ENCODE measurements at places on chromosomes 6 and 20.

DNA sequence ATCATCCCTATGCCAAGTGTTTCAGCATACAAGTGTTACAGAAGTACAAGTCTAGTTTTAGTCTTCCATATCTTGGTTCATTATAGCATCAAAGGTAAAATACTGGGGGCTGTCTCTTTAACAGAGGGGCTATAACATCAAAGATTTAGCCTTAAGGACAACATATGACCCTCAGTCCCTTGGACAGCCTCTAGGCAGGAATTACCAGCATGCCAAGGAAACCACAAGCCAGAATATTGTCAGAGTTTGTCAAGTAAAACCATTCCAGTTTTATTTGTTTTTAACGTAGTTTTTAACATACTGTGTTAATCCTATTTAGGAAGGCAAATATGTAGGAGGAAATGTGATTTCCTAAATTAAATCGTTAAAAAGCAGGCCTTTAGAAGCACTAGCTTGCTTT lies 18.6 kb downstream of the ZKSCAN8 start:
- DNase-seq, result no peak

- DNase-seq, result no peak
These were observed 21.7 kb downstream of the MYB start for GRCh38 chr6:135202836-135203235.

GRCh38 chr20:4060856-4061695 lies 45.7 kb upstream of the RNF24 start:
- no peak for DNase-seq

- DNase-seq, result no peak
These were observed 96.6 kb downstream of the CDYL start for GRCh38 chr6:4872841-4873240.

- DNase-seq, result no peak
These were observed 50.7 kb downstream of the DSTN start for GRCh38 chr20:17620371-17621228.

- DNase-seq, result no peak
These were observed 60.6 kb upstream of the FAM184A start for GRCh38 chr6:119138906-119139541.

DNA sequence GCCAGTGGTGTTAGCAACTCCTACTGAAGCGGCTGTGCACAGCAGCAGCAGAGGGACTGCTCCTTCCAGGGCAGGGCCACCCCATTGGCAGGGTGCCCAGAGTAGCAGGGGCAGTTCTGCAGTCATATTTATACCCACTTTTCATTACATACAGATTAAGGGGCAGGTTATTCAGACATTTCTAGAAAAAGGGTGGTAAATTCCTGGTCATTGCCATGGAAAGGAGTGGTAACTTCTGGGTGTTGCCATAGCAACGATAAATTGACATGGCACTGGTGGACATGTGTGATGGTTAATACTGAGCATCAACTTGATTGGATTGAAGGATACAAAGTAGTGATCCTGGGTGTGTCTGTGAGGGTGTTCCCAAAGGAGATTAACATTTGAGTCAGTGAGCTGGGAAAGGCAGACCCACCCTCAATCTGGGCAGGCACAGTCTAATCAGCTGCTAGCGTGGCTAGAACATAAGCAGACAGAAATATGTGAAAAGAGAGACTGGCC lies 45.0 kb downstream of the IYD start:
- DNase-seq, result no peak

GRCh38 chr6:125577124-125577662 lies 172.2 kb upstream of the HEY2 start:
- DNase-seq, result no peak

- DNase-seq, result no peak
These were observed 301.5 kb downstream of the NRN1 start for GRCh38 chr6:5705252-5705651.

DNA sequence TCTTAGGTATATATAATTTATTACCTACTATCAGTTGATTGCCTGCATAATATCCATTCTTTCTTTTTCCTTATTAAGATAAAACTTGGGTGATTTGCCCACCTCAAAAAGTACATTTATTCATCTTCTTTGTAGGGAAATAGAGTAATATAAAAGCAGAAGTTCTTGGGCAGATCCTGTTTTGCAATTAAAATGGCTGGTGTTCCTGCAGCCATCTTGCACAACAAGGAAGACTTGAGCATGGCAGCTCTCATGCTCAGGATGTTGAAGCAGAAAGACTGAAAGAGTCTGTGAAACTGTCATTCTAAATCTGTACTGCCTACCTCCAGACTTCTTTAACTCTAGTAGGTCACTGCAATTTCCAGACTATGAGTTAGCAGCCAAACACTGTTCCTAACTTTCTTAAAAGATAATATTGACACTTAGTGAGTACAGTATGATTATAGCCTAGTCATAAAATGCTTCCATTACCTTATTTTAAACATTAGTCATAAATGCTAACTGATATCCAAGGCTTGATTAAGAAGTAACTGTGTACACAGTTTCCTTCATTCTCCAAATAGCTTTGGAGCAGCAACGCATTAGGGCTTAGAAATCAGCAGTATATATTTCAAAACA lies 24.6 kb upstream of the HTR1B start:
- DNase-seq, result no peak

GRCh38 chr6:38483526-38483925 lies 156.2 kb downstream of the BTBD9 start:
- DNase-seq, result no peak

- no peak for DNase-seq
These were observed 495.4 kb upstream of the SOX4 start for GRCh38 chr6:21098134-21098533.

GRCh38 chr6:163565140-163565539 lies 150.6 kb downstream of the QKI start:
- no peak for DNase-seq

DNA sequence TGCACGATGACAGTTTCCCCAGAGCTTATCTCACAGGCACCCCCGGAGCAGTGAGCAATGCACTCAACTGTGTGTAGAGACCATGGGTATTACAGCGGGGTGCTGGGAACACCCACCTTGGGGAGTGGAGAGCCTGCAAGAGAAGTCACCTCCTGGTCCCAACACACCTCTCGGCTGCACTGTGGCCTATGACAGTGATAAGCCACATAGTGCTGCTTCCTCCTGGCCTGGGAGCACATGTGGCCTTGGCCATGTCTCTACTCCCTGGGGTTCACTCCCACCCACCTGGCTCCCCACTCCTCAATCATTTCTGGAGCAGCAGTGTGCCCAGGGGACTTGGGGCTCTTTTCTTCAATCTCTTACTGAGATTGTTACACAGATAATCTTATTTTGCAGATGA lies 77.0 kb downstream of the SLC24A3 start:
- no peak for DNase-seq

DNA sequence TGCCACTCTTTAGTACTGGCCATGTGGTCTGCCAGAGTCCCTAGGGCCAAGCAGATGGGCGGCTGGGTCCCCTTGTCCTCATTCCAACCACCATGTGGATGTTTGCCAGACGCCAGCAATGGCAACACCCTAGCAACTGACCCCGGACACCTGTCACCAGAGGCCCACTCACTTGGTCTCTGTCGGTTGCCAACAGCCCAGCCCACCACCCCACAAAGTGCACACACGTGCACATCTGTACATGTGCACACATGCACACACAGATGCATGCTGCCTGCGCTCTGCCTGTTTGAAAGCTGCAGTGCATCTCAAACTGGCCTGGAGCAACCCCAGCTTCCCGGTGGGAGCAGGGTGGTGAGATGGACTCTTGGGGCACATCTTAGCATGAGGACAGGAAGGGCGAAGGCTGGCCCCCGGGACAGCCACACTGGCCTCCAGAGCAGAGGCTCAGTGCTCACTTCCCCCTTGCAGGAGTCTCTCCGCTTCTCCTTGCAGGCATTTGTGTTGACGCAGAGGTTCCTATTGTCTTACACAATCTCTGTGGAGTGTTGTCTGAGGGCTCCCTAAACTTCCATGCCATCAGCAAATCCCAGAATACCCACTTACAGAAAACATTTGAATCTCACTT lies 54.0 kb downstream of the PSMG4 start:
- no peak for DNase-seq

DNA sequence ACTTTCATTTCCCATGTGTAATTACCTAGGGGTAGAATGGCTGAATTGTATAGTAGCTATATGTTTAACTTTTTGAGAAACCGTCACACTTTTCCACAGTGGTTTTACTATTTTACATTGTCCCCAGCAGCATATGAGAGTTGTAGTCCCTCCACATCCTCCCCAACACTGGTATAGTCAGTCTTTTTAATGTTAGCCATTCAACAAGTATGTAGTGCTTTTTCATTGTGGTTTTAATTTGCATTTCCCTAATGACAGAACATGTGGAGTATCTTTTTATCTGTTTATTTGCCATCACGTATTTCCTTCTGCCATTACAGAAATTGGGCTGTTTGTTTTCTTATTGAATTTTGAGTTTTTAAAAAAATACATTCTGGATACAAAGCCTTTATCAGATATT lies 148.4 kb downstream of the CARMIL1 start:
- DNase-seq, result no peak

DNA sequence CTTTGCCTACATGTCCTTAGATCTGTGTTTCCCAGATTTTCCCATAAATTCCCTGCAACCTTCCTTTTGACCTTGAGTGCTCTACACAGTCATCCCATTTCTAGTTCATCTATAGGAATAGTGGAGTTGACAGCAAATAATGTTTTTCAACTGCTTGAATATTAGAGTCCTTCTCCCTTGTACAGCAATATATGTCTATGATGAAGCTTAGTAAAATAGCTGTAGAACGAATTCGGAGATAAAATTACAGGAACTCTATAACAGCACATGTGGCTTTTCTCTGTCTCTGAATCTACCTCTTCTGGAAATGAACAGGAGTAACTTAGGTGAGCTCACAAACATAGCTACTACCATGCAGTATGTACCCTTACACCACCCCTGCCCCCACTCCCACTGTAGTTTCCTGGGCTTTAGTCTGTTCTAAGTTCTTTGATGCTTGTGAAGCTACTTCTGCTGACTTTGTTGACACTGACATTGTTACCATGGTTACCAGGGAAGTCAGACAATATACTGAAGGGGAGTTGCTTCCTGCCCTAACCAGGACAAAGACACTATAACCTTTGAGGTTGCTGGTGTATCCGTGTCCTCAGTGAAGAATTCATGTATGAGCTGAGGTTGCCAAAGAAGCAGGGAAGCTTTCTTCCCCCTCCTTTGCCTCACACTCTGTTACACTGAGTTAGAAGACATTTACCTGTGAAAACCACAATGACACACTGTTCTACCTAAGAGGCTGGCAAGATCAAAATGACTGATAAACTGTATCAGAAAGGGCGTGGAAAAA lies 35.8 kb upstream of the SHLD1 start:
- DNase-seq, result peak; percentile 86

- no peak for DNase-seq
These were observed 28.0 kb downstream of the FRMD1 start for GRCh38 chr6:168050881-168051586.

- DNase-seq, result no peak
These were observed 2.9 kb downstream of the TMEM30A start for GRCh38 chr6:75281653-75282052.

DNA sequence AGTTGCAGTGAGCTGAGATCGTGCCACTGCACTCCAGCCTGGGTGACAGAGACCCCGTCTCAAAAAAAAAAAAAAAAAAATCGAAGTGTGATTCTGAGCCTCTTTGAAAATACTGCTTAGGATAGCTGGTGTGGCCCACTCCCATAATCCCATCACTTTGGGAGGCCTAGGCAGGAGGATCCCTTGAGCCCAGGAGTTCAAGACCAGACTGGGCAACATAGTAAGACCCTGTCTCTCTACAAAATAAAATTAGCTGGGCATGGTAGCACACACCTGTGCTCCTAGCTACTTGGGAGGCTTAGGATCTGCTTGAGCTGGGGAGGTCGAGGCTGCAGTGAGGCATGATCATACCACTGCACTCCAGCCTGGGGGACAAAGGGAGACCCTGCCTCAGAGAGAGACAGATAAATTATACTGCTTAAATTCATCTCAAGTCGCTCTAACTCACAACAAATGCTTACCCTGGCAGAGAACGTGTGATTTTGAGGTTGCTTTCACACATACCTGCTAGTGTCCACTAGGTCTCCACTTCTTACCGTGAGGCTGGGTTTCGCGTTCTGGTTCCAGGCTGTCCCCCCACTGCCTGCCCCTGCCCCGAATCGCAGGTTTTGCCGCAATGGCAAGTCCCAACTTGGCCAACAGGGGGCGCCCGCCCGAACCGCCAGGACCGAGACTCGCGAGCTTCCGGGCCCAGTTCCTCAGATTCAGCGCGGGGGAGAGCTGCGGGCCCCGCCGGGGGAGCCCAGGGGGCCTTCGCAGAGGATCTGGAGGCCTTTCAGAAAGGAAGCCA lies 12.3 kb upstream of the TMC2 start:
- DNase-seq, result peak; percentile 93
